RPMI7951 (cell line): ENCODE measurements at places on chromosomes 6 and 20. TPM values are rescaled to one million over a fixed set of nuclear protein-coding genes. Genes with fewer than 3 reads are reported as not detected.

DNA sequence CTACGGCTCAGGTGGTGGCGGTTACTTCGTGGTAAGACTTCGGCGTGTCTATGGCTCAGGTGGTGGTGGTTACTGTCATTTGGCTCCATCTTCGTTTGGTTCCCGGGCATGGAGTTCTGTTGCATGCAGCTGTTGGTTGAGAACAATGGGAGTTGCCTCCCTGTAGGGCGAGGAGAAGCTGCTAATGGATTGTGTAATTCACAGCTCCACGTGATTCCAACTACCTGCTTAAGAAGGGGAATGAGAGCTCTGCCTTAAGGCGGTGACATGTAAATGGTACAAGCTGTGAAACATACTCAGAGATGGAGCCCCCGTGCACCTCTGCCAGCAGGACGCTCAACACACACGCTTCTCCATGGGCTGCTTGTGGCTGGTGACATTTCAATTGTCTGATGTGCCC, 12.4 kb upstream of the DACT2 start:
- DNase-seq = no peak

DNA sequence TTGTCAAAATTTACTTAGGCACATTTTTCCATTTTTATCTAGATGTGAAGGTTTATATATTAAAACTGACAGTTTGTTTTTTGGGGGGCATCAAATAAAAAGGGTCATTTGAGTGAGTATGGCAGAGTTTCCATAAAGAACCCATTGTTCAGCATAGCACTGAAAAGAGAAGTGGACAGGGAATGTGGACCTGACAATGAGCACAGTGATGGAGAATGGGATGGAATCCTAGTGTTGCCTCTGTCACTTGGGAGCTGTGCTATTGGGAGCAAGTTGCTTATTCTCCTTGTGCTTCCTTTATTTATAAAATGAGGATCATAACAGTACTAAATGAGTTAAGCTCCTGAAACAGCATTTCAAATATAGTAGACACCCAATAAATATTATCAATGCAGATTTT, 130.7 kb upstream of the SIM1 start:
- no peak for DNase-seq

DNA sequence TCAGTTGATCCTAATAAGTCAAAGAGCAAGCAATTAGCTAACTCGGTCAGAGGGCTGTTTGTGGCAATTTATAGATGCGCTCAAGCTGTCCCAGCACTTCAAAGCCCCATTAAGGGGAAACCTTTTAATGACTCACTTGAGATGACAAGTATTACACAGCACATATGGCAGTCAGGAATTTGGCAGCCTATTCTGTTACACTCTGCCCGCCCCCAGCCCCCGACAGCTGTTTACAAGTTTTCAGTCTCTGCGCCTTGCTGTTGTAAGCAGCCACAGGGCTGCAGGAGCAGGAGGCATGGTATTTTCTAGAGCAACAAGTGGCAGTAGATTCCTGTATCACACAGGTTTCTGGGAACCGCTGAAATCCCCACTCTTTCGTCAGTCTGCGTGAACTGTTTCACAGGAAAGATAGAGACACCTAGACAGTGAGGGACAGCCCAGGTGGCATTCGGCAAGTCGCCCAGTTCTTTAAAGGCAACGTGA, 263.0 kb downstream of the FOXC1 start:
- DNase-seq = peak; percentile 79

- no peak for DNase-seq
These were observed 9.6 kb upstream of the RHAG start for GRCh38 chr6:49646130-49646824.

GRCh38 chr20:41057999-41058673, 29.5 kb downstream of the TOP1 start:
- DNase-seq = peak; percentile 97

DNA sequence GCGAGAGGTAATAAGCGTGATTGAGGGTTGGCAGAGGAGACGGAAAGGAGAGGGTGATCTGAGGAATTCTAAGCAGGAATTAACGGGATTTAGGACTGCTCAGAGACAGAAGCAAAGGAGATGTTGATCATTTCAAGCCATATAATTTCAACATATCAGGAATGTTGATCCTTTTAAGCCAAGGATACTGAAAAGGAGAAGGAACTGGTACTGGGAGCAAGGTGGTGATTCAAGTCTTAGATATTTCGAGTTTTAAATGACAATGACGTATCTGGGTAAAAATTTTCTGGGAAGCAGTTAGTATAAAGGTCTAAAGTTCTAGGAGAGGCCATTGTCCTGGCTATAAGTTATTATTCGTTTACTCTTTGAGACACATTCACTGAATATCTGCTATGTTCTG, 91.3 kb upstream of the OGFRL1 start:
- no peak for DNase-seq

DNA sequence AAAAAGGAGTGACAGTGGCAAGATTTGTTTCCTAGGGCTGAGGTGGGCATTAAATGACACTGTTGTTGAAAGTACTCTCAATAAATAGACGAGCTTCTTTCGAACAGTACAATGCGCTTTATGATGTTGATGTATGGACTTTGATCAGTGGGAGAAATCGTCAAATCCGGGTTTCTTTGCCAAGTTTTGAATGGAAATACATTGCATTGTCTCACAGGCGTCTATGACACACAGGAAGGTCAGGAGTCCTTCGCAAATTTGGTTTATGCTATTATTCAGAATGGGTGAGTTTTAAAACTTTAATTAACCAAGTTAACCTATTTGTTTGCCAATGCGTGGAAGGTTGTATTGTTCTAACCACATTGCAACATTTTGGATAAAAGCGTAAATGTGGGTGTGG, 547.3 kb upstream of the SLC35B3 start:
- DNase-seq = peak; percentile 20

DNA sequence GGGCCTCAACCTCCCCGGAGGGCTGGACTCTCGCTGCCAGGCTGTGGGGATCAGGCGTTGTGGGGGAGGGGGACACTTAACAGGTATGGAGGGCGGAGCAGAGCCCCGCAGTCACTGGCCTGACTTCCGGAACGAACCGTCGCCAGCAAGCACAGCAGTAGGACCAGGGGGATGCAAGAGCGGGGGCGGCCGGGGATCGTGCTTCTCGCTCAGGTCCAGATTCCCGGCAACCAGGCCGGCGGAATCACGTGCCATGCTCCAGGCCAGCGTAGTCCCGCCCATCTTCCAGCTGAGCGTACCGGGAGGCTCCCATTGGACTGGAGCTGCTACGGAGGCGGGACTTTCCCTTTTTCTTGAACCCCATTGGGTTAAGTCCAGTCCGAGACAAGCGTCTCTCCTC, 10.0 kb upstream of the POU5F1 start:
- peak; percentile 91 for DNase-seq

- peak; percentile 43 for DNase-seq
These were observed at the start of gene SH3BGRL2 for GRCh38 chr6:79630883-79631692. Gene SH3BGRL2, plus strand, starts transcription at chr6:79631329. Its CDS starts 133 bp downstream, at chr6:79631462.

DNA sequence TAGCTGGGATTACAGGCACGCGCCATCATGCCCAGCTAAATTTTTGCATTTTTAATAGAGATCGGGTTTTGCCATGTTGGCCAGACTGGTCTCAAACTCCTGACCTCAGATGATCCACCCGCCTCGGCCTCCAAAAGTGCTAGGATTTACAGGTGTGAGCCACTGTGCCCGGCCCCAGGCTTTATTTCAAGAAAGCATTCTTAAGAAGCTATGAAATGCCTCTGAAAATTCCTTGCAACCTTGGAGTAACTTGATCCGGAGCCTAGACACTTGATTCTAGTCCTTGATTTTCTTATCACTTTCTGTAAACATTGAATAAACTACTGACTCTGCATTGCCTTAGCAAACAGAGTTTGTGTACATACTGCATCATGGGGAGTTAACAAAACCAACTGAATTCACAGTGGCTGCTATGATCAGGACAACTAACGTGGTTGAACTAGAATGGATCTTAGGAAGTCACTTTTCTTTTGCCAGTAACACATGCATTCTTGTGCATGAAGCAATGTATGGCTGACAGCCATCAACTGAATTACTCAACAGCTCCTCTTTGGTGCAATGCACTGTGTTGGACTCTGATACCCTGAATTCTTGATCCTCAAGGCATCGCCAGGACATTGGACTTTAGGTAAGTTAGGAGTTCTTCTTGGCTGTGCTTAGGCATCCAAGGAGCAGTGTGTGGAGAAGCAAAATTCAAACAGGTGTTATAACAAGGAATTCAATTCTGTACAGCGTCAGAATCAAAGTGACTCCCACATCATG, 102.8 kb upstream of the TMEM170B start:
- peak; percentile 45 for DNase-seq

DNA sequence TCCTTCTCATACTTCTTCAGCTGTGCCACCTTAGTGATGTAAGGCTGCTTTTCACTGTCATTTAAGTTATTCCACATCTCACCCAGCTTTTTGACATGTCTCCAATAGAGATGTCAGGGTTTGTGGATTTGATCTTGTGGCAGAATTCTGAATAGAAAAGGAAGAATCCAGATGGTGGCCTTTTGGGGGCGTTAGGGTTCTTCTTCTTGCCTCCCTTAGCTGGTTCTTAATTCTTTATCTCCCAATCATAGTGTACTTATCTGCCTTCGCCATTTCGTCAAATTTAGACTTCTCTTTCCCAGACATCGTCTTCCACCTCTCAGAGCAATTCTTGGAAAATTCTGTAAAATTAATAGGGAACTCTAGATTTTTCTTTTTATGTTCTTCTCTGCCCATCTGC, 422.9 kb downstream of the GJA1 start:
- DNase-seq = peak; percentile 39

- DNase-seq = no peak
These were observed 19.2 kb downstream of the AAR2 start for GRCh38 chr20:36255445-36255844.

DNA sequence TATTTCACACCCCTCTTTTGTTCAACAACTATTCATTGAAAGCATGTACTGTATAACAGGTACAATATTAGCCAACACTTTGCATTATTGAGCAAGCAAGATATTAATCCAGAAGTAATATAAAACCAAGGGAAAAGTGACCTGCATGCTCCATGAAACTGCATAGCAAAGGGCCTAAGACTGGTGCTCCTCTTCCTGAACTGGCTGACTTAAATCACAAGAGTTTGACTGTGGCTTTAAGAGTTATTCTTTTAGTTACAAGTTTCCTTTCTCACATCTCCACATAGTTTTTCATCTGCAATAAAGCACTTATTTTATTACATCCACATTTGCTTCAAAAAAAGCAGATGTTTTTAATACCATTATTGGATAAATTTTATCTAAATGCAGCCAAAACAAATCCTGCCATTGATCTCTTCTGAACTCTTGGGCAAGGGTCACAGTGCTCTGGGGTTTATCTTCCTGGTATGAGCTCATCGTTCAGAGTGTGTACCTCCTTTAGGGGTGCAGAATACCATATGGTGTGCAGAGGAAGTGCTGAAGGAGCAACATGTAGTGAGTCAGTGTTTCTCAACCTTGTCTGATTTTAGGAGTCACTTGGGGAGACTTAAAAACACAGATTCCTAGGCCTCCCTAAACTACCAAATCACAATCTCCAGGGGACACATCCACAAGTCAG, 1225.9 kb upstream of the MAP3K7 start:
- no peak for DNase-seq

DNA sequence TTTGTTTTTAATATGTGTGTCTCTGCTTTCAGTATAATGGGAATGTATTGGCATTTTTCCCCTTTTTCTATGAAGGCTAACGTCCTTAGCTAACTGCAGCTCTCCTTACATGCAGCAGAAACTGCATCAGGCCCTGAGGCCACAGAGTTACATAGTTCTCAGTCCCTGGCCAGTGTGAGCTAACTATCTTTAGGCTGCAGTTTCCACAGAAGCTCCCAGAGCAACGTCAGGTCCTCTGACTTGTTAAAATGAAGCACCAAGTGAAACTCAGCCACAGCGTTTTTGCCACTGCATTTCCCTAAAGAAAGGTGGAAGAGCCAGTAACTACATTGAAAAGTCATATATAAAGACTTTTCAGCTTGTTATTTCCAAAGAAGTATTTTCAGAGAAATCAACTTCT, 244.7 kb downstream of the CBLN4 start:
- DNase-seq = no peak

DNA sequence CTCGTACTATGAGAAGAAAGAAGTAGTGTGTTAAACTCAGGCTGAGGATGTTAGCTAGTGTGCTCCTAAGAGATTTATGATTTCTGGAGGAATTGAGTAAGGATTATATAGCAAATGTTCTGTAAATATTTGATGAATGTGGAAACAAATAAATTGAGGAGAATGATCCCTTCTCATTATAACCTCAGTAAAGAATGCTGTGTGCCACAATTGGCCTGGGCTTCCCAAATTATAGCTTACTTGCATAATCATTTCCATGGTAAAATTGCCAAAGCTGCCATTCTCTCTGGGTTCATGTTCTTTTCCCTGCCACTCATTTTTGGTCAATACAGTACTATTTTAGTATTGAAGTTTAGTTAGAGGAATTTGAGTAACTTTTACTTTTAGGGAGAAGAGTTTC, 128.5 kb downstream of the FLRT3 start:
- DNase-seq = no peak

- peak; percentile 70 for DNase-seq
These were observed 2.7 kb upstream of the ABHD16B start for GRCh38 chr20:63858393-63859165.

DNA sequence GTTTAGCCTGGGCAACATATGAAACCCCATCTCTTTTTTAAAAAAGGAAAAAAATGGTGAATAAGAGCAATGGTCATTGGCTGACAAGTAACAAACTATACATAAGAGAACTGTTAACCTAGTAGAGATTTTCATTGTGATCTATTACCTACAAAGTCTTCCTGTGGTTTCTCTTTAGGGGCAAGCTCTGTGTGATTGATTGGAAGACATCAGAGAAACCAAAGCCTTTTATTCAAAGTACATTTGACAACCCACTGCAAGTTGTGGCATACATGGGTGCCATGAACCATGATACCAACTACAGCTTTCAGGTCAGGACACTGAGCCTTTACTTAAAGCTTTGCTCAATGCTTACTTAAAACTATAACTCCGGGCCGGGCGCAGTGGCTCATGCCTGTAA, 19.2 kb downstream of the MGME1 start:
- no peak for DNase-seq

GRCh38 chr20:16378712-16379370, 194.4 kb downstream of the KIF16B start:
- no peak for DNase-seq

NMBR gene
- not detected in 2 replicates for total RNA-seq

PI16 gene
- total RNA-seq = not detected in 2 replicates

BPIFB2 gene
- total RNA-seq = not detected in 2 replicates

SLC17A1 gene
- not detected in 2 replicates for total RNA-seq

CST4 gene
- total RNA-seq = not detected in 2 replicates

CST11 gene
- total RNA-seq = not detected in 2 replicates

TPD52L1 gene
- total RNA-seq = 16.8 and 17.4 TPM in 2 replicates

SPEF1 gene
- total RNA-seq = 0.78 TPM in 1 of 2 replicates, not detected in the other

PRSS16 gene
- 0.36 TPM in 1 of 2 replicates, not detected in the other for total RNA-seq

TFAP2A gene
- 8.9 and 9.0 TPM in 2 replicates for total RNA-seq

RBM24 gene
- total RNA-seq = 4.5 and 4.7 TPM in 2 replicates

ABHD12 gene
- total RNA-seq = 65.9 and 78.9 TPM in 2 replicates

PTCHD4 gene
- not detected in 2 replicates for total RNA-seq

BPI gene
- total RNA-seq = 0.24 and 0.29 TPM in 2 replicates

RIMS1 gene
- total RNA-seq = not detected in 2 replicates

PRICKLE4 gene
- 0.12 and 0.88 TPM in 2 replicates for total RNA-seq

TREM2 gene
- total RNA-seq = 0.39 TPM in 1 of 2 replicates, not detected in the other

CDH26 gene
- not detected in 2 replicates for total RNA-seq

ZNF133 gene
- total RNA-seq = 25.9 and 29.7 TPM in 2 replicates
